Activated CD4-positive, alpha-beta memory T cell treated with anti-CD3 and anti-CD28 coated beads for 36 hours (primary cell): ENCODE measurements at places on chromosomes 7 and 10.

DNA sequence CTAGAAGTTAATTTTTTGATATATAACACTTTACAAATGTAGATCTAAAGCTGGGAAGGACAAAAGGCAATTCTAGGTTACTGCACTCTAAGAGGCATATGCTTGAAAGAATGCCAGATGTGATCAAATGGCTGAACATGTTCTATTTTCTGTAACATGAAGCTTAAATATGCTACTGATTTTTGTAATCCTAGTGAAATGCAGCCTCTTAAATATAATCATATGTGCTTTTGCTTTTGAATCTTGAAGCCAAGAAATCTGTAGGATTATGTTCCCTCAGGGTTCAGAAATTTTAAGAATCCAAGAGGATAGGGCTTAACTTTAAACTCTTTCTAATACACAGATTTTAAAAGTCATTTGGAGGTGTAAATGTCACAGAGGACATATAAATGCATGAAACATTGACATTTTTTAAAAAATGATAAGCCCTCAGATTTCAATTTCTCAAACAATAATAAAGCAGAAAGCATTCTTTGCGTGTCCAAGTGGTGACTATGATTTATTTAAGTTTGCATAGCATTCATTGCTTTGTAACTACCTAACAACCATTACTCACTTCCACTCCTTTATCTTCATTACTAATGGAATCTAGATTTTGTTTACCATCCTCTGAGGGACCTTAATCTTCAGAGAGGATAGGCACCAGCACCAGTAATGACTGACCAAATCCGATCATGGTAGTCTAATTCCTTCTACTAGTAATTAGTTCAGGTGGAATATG, 170.4 kb downstream of the MAGI2 start:
- DNase-seq, result no peak

GRCh38 chr7:50914460-50914859, 131.8 kb upstream of the GRB10 start:
- no peak for DNase-seq

- DNase-seq, result no peak
Observed at GRCh38 chr7:149432121-149432691, 28.7 kb downstream of the ZNF777 start.

GRCh38 chr10:91124016-91124415, 96.4 kb upstream of the PCGF5 start:
- no peak for DNase-seq

GRCh38 chr7:32191305-32191704, 121.1 kb upstream of the PDE1C start:
- no peak for DNase-seq

GRCh38 chr10:15879058-15879457, 18.8 kb upstream of the MINDY3 start:
- no peak for DNase-seq

- DNase-seq, result no peak
Observed at GRCh38 chr7:66207540-66207939, 2.4 kb downstream of the TPST1 start.

DNA sequence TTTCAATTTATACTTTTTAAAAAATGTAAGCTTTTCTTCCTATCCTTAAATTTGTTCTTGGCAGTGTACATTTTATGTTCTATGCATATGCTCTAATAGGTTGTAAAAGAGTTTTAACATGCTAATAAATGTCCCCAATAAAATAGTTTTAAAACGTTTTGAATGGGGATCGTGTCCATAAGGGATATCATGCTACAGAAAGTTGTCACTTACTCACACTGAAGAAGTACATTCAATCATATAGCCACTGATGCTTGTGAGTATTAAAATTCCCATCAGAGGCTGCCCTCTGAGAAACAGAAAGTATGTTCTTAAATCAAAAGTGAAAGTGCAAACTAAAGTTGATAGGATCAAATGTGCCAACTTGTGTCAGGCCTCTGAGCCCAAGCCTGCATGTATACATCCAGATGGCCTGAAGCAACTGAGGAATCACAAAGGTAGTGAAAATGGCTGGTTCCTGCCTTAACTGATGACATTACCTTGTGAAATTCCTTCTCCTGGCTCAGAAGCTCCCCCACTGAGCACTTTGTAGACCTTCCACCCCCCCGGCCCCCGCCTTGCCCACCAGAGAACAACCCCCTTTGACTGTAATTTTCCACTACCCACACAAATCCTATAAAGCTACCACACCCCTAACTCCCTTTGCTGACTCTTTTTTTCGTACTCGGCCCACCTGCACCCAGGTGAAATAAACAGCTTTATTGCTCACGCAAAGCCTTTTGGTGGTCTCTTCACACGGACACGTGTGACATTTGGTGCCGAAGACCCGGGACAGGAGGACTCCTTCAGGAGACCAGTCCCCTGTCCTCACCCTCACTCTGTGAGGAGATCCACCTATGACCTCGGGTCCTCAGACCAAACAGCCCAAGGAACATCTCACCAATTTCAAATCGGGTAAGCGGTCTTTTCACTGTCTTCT, 877 bp upstream of the NOD1 start:
- peak; percentile 48 for DNase-seq

- DNase-seq, result no peak
Observed at GRCh38 chr10:30803892-30804322, 174.4 kb upstream of the LYZL2 start.

DNA sequence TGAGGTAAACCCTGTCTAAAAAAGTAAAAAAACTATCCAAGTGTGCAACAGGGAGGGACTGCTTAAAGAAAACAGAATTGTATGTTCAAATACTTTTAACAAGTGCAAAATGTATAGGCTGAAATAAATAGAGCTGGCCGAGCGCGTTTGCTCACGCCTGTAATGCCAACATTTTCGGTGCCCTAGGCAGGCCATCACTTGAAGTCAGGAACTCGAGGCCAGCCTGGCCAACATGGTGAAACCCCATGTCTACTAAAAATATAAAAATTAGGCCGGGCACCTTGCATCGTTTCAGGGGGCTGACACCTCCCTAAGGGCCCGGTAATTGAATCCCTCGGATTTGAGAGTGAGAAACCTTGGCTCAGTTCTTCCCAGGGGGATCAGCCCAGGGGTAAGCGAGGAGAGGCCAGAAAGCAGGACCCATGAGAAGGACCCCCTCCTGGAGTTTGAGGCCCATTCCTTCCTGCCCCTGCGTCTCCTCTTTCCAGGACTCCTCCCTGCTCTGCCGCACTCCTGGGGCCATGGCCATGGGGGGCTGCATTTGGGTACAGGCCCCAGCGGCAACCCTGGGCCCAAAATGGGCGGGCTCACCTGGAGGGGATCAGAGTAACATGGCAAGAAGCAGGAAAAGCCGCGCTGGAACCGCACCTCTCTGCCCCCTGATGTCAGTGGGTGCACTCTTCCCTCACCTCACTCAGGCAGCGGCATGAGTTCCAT, 75.5 kb upstream of the TMEM248 start:
- DNase-seq, result no peak

DNA sequence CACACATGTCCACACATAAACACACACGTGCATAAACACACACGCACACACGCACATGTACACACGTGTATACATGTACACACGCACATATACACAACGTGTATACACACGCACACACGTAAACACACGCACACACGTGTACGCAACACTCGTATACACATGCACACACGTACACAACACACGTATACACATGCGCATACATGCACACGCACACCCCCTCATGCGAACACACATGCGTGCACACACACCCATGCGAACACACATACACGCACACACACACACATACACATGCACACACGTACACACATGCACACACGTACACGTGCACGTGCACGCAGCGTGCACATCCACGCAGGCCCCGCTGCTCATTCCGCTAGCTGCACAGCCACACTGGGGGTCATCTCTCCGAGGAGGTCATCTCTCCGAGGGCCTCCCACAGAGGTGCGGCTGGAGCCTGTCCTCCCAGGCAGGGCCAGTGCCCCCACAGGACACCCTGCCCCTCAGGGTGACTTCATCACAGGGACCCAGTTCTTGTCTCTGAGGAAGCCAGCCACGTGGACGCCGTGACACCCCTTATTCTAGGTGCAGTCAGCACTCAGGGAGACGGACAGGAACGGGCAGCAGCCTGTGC, 25.9 kb downstream of the CYP2W1 start:
- no peak for DNase-seq
